ENCODE measurements at places on chromosomes 4 and X.

- no peak for DNase-seq
Observed at GRCh38 chrX:17656556-17656955, 80.7 kb upstream of the SCML1 start.

- DNase-seq: no peak
Observed at GRCh38 chrX:42597481-42597880, 180.5 kb downstream of the PPP1R2C start.

GRCh38 chr4:80099671-80100070, 26.6 kb upstream of the ANTXR2 start:
- no peak for DNase-seq

DNA sequence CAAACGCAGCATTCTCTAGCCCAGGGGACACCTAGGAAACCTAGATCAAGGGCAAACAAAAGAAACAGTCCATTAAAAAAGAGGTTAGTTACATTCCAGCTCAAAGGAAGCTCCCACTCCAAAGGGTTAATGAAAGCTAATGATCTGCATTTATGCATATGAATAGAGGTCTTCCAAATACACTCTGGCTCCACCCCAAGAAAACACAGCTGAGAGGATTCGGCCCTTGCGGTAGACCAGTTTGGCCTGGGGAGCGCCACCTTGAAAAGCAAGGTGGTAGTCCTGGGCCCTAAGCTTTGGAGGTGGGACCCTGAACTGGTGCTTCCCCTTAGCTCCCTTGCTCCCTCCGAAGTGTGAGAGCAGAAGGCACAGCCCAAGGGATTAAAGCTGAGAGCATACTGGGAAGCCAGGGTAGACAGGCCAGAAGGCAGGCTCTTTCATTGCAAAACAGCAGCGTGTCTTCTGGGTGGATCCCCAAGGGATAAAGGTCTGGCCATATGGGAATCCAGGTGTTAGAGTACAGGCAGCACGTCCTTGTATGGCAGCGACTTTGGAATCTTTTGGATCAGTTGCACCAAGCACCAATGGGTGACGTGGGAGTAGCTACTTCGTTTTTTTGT, 3.7 kb downstream of the GABRQ start:
- DNase-seq: no peak

- no peak for DNase-seq
Observed at GRCh38 chrX:135015523-135016245, 6.7 kb downstream of the RTL8B start.

GRCh38 chr4:54908763-54909162, 216.6 kb downstream of the KDR start:
- DNase-seq: no peak

GRCh38 chrX:112851161-112851779, 10.6 kb upstream of the AMOT start:
- no peak for DNase-seq

GRCh38 chrX:47181301-47181700, 12.3 kb upstream of the UBA1 start:
- DNase-seq: no peak

- DNase-seq: no peak
Observed at GRCh38 chr4:157219711-157220370, 687 bp upstream of the GRIA2 start.

DNA sequence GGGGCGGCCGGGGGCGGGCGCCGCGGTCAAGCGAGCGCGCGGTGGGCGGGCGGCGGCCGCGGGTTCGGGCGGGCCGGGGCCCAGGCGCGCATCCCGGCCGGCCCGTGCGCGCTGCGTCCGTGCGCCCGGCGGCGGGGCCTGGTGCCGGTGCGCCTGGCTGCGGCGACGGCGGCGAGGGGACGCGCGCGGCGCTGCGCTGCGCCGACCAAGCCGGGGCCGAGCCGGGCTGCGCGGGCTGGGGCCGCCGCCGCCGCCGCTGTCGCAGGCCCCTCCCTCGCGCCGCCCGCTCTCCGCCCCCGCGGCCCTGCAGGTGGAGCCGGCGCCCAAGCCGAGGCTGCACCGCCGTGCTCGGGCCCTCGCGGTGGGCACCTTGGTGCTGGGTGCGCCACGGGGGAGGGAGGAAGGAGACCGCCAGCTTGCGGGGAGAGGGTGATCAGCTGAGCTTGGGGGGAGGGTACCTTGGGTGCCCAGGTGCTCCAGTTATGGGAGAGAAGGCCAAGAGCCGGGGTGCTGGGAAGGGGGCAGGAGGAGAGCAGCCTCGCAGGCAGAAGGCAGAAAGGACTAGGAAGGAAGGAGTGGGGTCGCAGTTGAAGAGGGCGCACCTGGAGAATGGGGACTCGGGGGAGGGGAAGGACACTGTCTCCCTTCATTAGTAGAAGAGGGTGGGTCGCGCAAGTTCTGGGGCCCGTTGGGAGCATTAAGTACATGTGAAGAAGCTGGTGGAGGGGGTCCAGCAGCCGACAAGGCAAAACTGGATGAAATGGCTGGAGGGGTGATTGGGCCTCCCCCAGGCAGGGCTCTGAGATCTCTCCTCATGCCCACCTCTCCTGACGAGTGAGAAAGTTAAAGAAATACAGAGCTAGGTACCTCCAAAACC, at the start of gene PPP2R2C:
TSS of gene PPP2R2C (minus strand) at position 228 of the 877 bp plus-strand sequence. CDS start 385 bp downstream, outside the sequence.
- no peak for DNase-seq

DNA sequence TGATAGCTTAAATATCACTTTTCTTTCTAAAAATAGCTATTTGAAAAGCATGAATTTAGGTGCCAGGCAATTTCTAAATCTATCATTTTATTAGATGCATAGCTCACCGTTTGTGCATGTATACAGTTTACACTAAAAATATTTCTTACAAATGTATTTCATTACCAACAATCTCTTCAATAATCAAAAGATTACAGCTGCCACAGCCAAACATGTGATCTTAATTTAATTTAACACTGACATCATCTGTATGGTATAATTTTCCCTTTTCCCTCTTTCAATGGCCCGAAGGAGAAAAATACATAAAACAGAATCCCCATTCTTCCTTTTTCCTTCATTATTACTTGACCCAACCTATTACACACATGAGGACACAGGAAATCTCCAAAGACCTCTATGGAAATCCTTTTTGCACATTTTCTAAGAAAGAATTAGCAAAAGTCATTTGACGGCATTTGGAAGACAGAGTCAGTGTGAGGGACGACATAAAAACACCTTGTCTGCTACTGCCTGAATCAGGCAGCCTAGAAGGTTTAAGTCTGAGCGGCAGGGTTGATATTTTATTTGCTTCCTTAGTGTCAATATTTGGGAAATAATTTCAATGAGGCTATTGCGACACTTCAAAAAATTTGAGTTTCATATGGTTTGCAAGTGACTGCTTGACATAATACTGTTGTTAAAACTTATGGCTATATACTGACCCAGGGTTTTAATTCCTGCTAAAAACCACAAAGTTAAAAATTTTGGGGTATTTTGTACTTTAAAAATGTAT, 111.2 kb downstream of the TTC29 start:
- DNase-seq: no peak

GRCh38 chr4:7310451-7310850, 118.1 kb downstream of the SORCS2 start:
- no peak for DNase-seq

DNA sequence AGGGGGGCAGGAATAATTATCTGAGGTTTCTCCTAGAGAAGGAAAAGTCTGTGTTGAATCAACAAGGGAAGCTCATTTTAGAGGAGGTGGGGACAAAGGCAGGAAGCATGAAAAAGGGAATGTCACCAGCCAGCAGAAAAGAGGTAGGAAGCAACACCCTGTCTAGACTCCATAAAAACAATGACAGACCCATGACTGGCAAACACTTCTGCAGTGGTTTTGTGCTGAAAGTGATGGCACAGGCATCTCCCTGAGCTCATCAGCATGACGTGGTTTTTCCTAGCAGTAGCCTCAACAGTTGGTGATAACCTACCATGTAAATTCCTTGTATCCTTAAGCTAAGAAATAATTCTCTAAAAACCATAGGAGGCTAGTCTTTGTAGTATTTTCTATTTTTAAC, 110.7 kb upstream of the GALNT7 start:
- no peak for DNase-seq

DNA sequence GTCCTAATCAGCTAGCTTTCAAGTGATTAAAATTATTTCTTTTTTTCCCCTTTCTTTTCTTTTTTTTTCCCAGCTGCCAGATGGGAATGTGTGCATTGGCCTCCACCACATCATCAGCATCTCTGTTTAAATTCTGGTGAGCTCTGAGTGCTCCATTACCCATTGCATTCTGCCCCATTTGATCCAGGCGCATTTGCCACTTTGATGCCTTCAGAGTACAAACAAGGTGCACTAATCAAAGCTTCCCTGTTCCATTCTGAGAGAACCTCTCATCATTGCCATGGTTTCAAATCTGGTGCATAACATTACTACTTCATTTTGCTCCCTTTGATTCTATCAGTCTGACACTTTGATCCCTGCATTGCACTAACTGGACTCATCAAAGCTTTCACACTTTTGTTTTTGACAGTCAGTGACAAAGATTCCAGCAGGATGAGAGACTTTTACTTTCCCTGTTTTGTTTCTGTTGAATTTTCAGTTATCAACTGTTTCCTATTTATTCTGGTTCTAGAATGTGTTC, 238.8 kb upstream of the PCDH10 start:
- no peak for DNase-seq

- no peak for DNase-seq
Observed at GRCh38 chr4:174422893-174423256, 99.4 kb downstream of the HPGD start.

DNA sequence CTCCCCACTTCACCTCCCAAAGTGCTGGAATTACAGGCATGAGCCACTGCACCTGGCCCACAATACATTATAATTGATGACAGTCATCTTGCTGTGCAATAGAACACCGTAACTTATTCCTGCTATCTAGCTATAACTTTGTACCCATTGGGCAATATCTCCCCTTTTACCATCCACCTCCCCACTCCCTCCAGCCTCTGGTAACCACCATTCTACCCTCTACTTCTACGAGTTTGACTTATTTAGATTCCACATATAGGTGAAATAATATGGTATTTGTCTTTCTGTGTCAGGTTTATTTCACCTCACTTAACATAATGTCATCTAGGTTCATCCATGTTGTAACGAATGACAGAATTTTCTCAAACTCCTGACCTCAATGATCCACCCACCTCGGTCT, 8.2 kb upstream of the TEX11 start:
- DNase-seq: no peak

DNA sequence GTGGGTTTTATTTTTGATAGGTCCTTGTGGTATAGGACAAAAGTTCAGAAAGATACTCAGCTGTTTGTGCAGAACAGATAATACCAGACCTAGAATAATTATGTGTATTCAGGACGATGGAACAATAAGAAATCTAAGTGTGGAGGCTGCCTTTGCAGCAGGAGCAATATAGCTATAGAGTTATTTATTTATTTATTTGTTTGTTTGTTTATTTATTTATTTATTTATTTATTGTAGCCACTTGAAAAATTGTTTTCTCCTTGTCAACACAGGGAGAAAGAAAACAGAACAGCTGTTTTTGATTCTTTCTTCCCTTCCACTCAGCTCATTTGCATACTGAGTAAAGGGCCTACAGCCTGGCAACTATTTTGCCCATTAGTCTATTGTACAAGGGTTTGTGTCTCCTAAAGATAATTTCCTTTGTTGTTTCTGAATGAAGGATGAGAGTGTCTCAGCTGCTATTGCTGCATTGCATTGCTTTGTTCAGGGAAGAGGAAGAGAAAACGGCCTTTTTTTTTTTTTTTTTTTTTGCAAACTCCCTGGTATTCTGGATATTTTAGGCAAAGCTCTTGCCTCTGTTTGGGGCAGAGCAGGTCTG, 56.0 kb upstream of the ESX1 start:
- no peak for DNase-seq

DNA sequence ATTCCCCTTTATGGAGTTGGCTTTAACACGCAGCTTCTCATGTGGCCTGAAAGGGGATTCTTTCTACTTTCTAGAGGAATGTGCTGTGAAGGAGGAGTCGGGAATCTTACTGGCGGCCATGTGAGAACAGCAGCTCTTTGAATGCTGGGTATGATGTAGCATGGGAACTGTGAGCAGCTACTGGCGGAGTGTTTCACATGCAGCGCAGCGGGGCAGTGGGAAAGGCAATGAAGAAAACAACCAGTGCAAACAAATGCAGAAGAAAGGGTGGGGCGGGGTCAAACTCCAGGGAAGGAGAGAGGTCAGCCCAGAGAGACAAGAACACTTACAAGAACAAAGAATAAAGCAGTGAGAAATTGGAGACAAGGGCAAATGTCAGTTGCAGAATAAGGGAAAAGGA, 363.8 kb upstream of the FTHL17 start:
- no peak for DNase-seq

DNA sequence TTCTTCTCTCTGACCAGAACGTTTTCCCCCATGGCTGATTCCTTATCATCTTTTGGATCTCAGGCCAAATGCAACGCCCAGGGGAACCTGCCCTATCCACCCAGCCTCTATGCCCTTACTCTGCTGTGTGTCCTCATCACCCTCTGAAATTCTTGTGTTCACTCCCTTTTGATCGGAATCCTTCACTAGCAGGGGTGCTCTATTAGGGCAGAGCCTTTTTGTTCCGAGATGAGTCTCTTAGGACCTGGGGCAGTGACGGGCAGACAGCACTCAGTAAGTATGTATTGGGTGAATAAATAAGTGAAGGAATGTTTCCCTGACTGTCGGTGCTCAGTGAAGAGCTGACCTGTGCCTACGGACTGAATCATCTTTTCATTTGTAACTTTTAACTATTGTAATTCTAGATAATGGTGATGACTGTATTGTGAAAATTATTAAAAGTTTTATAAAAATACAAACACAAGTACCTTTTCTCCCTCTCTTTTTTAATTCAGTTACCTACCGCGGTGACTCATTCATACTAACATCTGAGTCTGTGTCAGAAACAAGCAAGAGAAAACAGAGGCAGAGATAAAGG, 4.8 kb upstream of the TENM3 start:
- DNase-seq: no peak

- no peak for DNase-seq
Observed at GRCh38 chr4:134691915-134692314, 490.3 kb upstream of the PABPC4L start.

- DNase-seq: no peak
Observed at GRCh38 chr4:123046096-123046495, 123.7 kb upstream of the NUDT6 start.

DNA sequence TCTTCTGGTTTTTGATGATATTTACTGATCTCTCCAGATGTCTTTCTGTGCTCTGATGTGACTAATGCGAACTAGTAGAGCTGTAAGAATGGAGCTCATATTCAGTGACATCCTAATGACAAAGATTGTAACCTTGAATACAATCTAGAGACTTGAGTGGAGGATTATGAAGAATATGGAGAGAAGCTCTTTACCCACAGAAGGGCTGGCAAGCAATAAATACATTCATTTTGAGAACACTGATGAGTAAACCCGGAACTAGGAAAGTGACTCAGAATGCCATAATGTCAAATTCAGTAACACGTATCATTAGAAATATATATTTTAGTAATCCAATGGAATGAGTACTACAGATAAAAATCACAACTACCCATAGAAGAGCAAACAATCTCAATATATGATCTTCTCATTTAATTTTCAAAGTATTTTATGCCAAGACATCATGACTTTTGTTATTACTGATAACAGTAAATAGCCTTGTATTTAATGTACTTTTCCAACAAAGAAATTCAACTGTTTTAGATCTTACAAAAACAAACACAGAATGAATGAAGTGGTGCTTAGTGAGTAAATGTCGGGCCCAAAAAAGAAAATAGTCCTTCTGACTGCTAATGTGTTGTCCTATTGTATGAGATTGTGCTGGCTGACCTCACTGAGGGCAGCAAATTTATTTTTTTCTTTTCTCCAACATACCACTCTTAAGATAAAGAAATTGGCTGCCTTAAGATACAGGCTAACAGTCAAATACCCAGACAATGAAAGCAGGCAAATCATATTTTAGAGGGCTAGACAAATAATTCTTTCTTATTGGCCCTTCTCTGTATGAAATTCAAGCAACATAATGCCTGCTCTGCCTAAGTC, 49.2 kb upstream of the HDAC8 start:
- no peak for DNase-seq

Measured in NCI-H2107 (cell line).